Naive thymus-derived CD8-positive, alpha-beta T cell (primary cell): ENCODE measurements at places on chromosomes 6 and 20.

DNA sequence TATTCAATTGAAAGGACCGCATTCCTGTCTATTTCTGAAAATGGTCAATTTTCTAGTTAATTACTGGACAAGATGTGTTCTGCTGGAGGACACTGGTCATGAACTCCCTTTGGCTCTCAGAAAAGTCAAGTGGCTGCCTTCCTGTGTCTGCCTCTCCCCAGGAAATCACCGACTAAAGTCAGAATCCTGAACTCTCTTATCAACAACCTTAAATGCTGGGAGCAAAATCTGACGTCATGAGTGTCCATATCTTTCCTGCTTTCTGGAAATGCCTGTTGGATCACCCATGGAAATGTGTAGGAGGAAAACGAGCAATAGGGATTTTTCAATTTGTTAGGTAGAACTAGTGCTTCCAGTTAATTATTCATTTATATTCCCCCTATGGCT is 53.5 kb upstream of the PLCB1 start:
- DNase-seq, result no peak

GRCh38 chr6:64023693-64024092 is 388.1 kb downstream of the PHF3 start:
- DNase-seq, result no peak

- no peak for DNase-seq
These were observed 243.8 kb upstream of the IRAK1BP1 start for GRCh38 chr6:78623554-78623953.

DNA sequence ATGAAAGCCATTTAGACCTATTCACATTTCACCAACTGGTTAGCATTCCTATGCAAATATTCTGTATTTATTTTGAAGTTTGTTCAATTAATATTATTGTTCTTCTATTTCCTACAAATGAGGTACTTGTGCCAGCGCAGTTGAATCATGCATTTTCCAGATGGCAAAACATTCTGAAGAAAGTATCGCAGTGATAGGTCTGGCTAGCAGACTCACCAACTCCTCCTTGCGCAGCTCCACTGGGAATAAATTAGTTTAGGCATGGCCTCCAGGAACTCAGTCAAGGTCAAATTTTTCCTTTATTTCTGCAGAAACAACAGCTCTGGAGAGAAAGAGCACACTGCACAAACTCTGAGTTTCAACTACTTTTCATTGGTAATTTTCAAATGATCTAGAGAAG is 437.7 kb downstream of the COL12A1 start:
- no peak for DNase-seq

- no peak for DNase-seq
These were observed 451.8 kb downstream of the COL12A1 start for GRCh38 chr6:74753883-74754600.

DNA sequence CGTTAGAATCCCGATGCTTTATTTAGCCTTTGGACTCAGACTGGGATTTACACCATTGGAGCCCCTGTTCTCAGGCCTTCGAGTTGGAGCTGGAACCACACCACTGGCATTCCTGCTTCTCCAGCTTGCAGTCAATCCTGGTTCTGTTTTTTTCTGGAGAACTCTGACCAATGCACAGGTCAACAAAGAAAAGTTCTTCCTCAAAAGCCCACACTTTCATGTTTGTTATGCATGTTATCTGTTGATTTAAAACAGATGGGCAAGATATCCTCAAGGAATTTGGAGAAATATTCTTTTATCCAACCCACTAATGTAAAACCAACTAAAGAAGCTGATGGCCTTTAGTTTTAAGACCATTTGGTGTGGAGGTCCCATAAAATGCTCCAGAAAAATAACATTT is 205.7 kb downstream of the ANKRD60 start:
- DNase-seq, result no peak

DNA sequence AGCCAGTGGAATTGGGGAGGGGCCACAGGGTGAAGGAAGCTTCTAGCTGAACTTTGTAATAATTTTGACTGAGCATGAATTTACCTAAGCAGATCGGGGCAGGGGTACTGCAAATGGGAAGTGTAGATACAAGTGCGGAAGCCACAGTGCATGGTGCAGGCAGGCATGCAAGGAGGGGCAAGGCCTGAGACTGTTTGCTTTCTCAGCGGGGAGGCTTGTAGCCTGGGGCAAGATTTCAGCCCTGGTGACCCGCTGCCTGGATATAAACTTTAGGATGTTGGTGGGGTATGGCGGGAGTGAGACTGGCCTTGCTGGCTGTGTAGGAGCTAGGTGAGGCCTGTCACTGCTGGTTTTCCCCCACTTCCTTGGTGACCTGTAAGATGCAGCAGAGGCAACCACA is 266.4 kb upstream of the PREP start:
- no peak for DNase-seq
